Right ventricle myocardium inferior (tissue), 1 donor: ENCODE measurements at places on chromosomes 1 and 21. TPM values are rescaled to one million over a fixed set of nuclear protein-coding genes. Genes with fewer than 3 reads are reported as not detected.

DNA sequence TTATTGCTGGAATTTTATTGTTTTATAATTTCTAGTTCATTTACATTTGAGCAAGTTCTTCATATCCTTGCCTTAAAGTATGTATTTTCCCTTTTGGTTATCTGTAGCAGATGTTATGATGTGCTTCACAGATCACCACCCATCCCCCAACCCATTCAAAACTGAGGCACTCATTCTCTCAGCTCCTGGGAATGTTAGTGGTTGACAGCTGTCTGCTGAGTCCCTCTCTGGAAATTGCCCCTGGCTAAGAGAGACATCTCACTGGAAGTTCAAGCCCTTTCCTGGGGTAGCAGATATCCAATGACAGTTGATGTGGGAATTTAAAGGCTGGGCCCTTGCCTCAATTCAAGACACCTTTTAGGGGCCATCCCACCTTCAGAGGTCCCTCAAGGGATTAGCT is 4.3 kb upstream of the DPYD start:
- DNase-seq, result no peak

DNA sequence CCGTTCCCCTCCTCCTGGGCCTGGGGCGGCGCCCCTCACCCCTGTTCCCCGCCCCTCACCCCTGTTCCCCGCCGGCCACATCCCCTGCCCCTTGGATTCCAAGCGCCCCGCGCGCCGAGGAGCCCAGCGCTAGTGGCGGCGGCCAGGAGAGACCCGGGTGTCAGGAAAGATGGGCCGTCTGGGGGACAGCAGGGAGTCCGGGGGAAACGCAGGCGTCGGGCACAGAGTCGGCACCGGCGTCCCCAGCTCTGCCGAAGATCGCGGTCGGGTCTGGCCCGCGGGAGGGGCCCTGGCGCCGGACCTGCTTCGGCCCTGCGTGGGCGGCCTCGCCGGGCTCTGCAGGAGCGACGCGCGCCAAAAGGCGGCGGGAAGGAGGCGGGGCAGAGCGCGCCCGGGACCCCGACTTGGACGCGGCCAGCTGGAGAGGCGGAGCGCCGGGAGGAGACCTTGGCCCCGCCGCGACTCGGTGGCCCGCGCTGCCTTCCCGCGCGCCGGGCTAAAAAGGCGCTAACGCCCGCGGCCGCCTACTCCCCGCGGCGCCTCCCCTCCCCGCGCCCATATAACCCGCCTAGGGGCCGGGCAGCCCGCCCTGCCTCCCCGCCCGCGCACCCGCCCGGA is at the start of gene TP73:
Gene TP73 (plus strand): TSS at position 587 of the 618 bp plus-strand sequence. CDS start 29,850 bp downstream, outside the sequence.
- DNase-seq, result no peak

AK4 gene
- 153 TPM for total RNA-seq

DNA sequence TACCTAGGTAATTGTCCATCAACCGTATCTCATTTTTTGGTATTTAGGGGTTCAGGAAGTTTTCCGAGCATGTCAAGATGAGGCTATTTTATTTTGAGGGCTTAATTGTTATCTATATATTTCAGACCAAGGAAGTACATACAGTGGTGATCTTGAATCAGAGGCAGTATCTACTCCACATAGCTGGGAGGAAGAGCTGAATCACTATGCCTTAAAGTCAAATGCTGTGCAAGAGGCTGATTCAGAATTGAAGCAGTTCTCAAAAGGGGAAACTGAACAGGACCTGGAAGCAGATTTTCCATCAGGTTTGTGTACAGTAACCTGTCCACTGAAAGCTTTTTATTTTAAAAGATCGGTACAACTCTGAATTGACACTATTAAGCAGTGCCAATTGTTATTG is 130.2 kb downstream of the ZMYM4 start:
- DNase-seq, result no peak

GNL2 gene
- total RNA-seq, result 22.0 TPM

PTGER3 gene
- total RNA-seq, result 4.9 TPM

TPTE gene
- not detected for total RNA-seq

GRCh38 chr21:33993286-33994231 is 78.0 kb upstream of the ATP5PO start:
- DNase-seq, result no peak

TCHHL1 gene
- total RNA-seq, result not detected

DNA sequence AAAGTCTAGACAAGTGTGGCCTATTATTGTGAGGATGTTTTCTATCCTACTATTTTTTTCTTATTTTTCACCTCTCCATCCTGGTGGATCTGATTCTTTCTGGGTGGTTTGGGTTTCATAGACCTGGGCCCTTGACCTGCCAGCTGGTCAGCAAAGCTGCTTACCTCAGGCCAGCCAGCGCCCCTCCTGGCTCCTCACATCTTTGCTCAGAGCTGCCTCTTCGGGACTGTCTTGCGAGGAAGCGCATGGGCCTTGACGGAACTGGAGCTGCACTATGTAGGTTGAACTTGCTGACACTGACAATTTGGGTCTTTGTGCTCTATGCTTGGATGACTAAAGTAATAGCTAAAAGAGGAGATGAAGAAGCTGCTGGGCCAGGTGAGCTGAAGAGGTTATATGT is 138.5 kb upstream of the SYT6 start:
- DNase-seq, result no peak

GRCh38 chr1:158329733-158330132 is 1.6 kb downstream of the CD1B start:
- DNase-seq, result no peak

GRCh38 chr1:3568815-3569435 is 42.4 kb downstream of the MEGF6 start:
- DNase-seq, result no peak
